ENCODE measurements at places on chromosomes 7 and 10.
A peak's percentile ranks its signal among the peaks of the same experiment; 100 is the strongest.

DNA sequence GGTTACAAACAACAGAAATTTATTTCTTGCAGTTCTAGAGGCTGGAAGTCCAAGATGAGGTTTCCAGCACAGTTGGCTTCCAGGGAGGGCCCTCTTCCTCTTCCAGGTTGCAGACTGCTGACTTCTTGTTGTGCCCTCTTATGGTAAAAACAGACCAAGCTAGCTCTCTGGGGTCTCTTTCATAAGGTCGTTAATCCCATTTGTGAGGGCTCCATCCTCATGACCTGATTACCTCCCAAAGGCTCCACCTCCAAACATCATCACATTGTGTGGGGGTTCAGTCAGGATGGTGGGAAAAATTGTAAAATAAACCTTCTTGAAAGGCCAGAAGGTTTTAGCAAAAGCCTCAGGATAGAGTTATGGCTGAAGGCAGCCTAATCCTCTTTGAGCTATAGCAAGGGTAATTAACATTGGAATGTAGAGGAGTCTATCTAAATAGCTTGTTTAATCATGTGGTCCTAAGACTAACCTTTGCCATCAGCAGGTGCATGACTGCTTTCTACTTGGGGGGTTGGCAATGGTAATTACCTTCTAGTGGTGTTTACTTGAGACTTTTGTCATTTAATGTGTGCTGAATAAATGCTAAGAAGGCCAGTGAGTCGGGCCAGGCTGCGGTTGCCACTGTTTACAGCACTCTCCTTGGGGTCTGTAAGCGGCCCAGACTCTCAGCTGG is 80.8 kb downstream of the PPP1R17 start:
- DNase-seq = no peak

DNA sequence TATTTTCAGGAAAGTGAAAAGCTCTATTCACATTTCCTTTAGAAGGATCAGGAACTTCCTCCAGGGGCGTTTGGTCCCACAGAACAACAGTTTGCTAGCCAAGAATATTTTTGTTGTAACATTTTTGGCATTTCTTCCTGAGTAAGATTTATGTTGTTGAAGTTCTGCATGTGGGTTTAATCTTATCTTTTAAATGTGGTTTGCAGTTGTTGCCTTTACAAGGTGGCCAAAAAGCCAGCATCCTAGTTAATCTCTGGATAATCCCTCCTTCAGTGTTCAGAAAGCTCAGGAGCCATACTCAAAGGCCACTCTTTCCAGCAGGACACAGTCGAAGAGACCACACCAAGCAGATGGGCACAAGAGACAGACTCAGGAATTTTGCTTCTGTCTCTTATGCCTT is 30.0 kb downstream of the SLC26A4 start:
- peak; percentile 36 for DNase-seq

DNA sequence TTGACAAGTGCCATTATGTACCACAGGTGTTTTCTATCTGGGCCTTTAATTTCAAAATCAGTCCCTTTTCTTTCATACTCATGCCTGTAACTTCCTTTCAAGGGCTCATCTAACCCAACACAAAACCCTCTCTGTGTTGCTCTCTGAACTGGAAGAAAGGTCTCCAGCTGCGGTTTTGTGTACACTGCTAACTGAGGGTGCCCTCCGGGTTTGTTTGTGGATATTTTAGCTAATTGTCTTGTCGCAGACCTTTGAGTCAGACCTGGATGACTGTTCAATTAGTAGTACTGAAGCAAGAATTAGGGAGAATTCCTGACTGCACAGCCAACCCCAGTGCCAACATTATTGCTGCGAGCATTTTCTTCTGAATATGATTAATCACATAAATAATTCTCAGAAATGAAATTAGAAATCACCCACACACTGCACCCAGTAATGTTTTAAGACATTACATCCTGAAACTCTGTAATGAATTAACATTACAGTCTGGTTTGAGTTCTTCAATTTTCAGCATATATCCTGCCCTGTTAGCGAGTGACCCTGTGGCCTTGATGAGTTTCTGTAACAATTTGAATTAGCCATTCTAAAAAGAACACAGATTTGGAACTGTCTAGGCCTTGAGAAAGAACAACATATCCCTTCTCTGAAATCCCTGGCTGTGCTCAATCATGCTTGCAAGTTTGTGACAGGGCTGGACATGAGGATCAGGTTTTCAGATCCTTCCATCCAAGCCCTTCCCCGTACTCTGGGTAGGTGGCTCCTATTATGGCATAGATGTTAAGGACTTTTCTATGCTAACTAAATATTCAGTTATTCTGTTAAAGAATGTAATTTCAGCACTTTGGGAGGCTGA is 460.1 kb downstream of the PLXDC2 start:
- no peak for DNase-seq

DNA sequence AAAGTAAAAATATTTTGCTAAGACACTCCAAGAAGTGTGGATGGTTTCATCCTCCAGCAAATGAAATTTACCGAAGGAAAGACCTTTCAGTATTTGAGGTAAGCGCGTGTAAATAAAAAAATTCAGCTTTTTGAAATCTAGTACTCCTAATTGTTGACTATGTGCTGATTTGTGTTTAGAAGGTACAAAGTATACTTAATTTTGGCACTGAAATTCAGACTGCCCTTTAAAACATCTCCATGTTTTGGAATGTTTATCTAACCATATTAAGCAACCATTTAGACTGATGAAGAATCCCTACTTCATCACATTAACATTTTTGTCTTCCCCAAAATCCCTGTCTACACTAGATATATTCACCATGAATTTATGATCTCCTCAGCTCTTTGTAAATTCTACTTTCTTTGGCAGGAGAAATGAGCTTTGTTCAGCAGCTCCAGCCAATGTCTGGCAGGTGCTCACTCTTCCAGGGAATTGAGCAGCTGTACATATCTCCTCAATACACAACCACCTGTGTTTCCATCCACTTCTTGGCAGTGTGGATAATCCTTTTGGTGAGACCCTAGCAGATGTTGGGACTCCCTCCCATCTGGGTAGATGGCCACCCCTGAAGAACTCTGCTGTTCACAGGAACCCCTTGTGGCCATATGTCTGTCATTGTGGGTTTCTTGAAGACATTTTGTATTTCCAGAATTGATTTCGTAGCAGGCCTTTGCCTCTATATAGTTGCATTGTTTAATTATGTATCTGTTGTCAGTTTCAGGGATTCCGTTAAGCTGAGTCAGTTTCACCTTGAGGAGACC is 129.4 kb upstream of the SAMD8 start:
- no peak for DNase-seq

- DNase-seq = no peak
These were observed 16.7 kb upstream of the TMEM106B start for GRCh38 chr7:12194426-12194825.

DNA sequence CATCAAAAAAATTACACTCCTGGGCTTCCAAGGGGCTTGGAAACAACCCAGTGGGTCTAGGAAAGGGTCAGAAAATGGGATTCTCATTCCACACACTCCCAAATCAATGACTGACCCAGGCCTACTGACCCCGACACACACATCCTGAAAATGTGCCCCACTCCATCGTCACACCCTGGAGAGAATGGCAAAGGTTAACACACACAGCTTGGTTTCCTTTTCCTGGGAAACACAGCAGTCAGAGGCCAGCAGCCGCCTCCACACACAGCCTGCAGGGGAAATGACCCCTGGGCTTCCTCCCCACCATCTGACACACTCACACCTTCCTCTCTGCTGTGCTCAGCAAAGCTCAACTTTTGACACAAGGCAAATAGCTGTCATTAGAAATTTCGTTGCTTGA is 42.9 kb downstream of the SH3PXD2A start:
- DNase-seq = peak; percentile 76

- no peak for DNase-seq
These were observed 91.4 kb upstream of the CYP26C1 start for GRCh38 chr10:92969151-92969550.

GRCh38 chr7:22295402-22296264 is 61.3 kb downstream of the RAPGEF5 start:
- DNase-seq = peak; percentile 35

DNA sequence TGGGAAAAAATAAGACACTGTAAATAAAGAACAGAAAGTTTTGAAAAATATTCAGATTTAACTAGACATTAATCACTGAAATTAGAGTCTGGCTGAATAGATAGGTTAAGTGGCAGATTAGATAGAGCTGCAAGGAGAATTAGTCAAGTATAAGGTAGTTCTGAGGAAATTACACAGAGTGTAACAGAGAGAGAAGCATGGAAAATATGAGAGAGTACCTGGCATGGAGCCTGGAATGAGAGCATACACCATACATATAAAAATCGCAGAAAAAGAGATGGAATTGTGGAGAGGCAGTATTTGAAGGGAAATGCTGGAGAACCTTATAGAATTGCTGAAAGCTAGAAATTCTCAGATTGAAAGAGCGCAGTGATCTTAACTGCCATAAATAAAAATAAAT is 46.9 kb downstream of the ZNRF2 start:
- DNase-seq = no peak

DNA sequence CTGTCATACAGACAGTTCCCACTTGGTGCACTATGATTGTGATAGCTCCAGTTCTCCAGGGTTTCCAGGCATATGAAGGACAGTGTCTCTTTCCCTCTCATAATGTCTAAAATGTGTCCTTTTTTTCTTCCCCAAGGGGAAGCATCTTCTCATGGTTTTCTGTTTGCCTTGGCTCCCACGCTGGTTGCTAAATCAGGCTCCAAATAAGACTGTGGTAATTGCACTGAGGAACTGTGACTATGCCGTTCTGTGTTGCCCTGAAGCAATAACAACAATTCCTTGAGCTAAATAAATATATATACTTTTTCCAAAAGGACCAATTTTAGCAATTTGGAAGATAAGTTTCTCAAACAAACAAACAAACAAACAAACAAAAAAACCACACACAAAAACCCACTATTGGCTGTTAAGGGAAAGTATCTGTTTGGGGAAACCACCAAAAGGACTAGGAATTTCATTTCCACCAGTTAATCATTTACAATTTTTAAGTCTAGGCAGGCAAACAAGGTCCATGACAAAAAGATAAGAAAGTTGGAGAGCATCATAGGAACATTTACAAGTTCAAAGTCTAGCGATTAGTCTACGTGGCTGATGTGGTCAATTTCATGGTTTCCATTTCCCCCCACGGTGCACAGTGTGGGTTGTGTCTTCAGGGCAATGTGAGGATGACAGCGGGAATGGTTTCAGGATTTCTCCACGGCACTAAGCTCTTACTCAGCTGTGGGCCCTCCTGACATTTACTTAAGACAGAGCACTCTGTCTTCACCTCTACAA is 62.4 kb downstream of the THNSL1 start:
- DNase-seq = no peak

DNA sequence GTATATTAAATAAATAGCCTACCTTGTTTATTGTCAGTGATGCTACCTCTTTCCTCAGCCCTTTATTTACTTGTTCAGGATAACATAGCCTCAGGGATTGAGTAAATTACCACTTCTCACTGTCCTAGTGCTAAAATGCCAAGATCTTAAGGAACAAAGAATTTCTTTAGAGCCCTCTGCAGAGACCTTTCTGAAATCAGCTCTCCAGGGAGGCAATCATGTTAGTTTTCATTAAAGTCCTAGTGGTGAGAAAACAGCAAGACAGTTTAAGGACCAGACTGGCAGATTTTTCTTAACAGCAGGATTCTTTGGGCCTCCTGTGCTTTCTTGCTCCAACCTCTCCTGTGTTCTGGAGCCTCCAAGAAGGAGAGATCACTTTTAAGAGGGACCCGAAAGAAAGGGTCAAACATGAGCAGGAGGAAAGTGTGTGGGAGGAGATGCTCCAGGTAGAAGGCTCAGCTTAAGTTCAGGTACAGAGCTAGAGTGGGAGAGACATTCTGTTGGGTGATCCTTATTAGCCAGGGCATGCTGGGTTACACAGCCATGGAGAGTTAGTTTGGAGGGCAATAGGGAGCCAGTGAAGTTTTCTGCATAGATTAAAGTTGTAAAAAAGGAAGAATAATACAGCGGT is 1.2 kb upstream of the PLCE1 start:
- DNase-seq = no peak

DNA sequence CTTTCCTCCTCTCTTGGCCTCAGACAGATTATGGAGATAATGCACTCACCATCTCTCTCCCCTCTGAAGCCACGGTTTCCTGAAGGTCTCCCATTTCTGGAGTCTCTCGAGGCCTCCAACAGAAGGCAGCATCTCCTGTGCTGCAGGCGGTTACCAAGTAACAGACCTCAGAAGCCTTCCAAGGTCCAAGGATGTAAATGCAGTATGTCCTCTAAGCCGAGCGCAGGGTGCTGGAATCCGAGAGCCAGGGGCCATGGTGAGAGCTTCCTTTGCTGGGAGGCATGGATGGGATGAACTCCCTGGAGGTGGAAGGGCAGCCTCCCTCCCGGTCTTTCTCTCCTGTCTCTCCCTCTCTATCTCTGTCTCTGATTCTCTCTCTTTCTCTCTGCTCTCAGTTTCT is 79.8 kb downstream of the ADARB2 start:
- no peak for DNase-seq

DNA sequence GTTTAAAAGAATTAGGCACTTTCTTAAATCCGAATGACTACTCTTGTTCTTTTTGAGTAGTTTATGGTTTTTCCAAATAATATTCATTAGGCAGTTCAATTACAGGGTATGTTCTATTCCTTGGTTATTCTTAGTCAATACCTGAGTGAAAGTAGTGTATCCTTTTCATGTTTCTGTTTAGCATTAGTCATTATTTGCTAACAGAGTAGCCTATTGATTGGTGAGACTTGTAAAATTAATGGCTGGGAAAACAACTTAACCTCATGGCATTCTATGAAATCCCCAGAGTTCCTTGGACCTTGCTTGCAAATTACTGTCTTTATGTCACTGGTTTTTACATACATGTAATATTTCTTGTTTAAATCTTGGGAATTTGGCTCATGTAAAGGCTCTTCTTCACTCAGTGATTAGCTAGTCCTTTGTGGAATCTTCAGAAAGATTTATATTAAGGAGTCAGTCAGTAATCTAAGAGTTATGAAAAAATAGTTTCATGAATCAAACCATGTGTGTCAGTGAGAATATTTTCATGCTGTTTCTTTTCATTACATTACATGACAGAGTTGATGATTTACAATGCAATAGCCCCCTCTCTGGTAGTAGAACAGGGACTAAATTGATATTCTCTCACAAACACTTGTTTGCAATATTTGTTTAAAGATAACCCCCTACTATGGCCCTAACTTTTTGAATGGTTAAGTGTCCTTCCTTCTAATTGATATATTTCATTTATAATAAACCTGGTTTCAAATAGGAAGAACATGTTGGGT is 81.5 kb upstream of the LRRTM3 start:
- no peak for DNase-seq

DNA sequence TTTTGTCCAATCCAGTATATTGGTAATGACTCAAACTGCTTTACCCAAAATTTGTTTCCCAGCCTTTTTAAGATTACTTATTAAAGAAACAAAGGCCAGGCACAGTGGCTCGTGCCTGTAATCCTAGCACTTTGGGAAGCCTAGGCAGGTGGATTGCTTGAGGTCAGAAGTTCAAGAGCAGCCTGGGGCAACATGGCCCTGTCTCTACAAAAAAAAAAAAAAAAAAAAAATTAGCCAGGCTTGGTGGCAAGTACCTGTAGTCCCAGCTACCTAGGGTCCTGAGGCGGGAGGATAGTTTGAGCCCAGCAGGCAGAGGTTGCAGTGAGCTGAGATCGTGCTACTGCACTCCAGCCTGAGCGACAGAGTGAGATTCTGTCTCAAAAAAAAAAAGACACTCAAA is 7.0 kb upstream of the ARHGAP12 start:
- no peak for DNase-seq
